ENCODE measurements at places on chromosomes 16 and 17.

- H3K4me3 ChIP-seq, result no peak overlapping the region
- no peak overlapping the region for H3K27ac ChIP-seq
- no peaks in the 10 kb centered on the region for H3K36me3 ChIP-seq
- no peaks in the 10 kb centered on the region for H3K4me1 ChIP-seq
- no peaks in the 10 kb centered on the region for H3K27me3 ChIP-seq
Measured at GRCh38 chr17:48191362-48191761, 83.8 kb downstream of the SNX11 start.

- no peak for DNase-seq
- H3K4me3 ChIP-seq, result no peak overlapping the region
- H3K36me3 ChIP-seq, result no peaks in the 10 kb centered on the region
- H3K27ac ChIP-seq, result no peak overlapping the region
- H3K27me3 ChIP-seq, result no peaks in the 10 kb centered on the region
- H3K4me1 ChIP-seq, result no peaks in the 10 kb centered on the region
Measured at GRCh38 chr16:7148606-7149005, 184.0 kb upstream of the RBFOX1 start.

- no peak overlapping the region for H3K27ac ChIP-seq
- H3K4me1 ChIP-seq, result no peaks in the 10 kb centered on the region
- no peaks in the 10 kb centered on the region for H3K36me3 ChIP-seq
- no peak for DNase-seq
- no peak overlapping the region for H3K4me3 ChIP-seq
Measured at GRCh38 chr16:51723036-51723724, 572.1 kb upstream of the SALL1 start.

DNA sequence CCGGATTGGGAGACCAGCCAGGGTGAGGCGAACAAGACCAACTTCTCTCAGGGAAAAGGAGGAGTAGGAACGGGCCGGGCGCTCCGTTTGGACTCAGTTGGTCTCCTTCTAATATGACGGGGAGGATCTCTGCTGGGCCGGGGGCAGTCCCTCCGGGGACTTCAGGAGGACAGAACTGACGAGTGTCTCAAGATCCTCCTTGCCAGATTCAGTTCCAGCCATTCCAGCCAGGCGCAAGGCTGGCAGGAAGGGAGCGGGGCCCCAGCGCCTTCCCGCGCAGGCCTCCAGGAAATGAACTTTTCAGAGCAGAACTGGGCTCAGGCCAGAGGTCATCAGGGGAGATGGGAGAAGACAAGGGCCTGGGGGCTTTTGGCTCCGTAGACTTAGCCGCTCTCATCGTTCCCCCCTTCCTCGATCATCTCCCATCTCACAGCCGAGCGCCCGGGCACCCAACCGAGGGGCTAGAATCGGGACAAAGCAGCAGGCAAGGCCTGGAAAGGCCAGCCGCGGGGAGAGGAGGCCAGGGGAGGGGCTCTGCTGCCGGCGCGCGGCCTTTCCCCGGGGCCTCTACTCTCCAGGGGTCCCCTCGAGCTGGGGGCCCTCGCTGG lies 1.6 kb downstream of the ZNF423 start:
- no peaks in the 10 kb centered on the region for H3K36me3 ChIP-seq
- no peaks in the 10 kb centered on the region for H3K27me3 ChIP-seq
- H3K4me3 ChIP-seq, result peak overlapping the region; percentile 93
- H3K27ac ChIP-seq, result peak overlapping the region; percentile 82

GRCh38 chr16:73176577-73177013 lies 128.7 kb upstream of the ZFHX3 start:
- no peaks in the 10 kb centered on the region for H3K36me3 ChIP-seq
- H3K27me3 ChIP-seq, result no peaks in the 10 kb centered on the region
- peaks cover 3% of the 10 kb centered on the region for H3K4me1 ChIP-seq
- no peak overlapping the region for H3K27ac ChIP-seq

DNA sequence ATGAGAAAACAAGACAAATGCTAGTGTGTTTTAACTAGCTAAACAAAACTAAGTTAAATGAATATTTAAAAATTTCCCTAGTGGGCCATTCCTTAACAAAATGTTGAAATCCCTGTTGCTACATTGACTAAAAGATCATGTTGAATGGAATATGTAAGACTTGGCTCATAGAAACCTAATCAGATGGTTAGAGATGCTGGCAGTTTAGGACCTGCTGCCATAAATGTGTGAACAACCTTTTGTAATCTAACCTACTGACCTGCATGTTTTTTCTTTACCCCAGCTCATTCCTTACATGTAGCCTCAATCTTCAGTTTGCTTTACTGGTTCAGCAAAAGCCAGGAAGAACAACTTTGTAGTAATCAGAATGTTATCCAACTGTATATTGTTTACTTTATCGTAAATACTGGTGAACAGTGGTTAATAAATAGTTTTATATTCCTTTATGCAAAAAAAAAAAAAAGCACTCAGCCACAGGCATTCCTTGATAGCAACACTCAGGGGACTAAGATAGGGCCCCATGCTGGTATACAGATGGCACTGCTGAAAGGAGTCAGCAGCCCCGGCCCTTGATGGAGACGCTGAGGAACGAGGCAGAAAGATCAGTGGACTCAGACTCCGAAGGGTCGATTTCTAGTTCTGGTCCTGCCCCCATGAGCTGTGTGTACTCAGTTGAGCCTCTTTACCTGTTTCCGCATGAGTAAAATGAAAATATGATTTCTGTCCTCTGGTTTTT lies 78.2 kb downstream of the MARF1 start:
- no peaks in the 10 kb centered on the region for H3K4me1 ChIP-seq
- no peaks in the 10 kb centered on the region for H3K36me3 ChIP-seq
- H3K27me3 ChIP-seq, result no peaks in the 10 kb centered on the region
- no peak overlapping the region for H3K4me3 ChIP-seq
- no peak overlapping the region for H3K27ac ChIP-seq

DNA sequence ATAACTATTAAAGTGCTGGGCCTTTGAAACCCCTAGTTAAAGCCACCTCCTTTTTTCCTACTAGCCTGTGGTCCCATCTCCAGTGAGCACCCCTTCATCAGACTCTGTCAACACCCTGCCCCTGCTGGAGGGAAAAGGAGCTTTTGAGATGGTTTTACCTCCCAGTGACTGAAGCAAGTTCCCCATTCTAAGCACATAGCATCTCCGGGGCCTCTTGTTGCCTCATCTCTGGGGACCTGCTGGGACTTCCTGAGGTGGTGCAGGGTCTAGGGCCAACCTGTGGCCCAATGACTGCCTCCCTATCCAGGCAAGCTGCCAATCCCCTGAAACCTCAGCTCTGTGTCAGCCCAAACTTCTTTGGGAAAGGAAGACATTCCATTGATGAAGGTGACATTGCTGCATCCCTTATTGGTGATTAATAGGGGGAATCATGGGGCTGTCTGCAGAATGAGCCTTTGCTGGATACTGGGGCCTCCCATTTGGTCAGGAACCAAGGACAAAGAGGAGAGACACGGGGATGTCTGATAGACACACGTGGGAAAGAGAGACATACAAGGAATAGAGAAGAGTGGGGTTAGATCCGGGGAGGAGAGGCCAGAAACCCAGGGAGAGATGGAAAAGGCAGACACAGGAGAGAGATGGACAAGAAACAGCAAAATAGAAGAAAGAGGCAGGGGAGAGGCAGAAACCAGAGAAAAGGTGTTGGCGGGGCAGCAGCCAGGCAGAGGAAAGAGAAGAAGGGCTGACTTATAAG lies 2.4 kb downstream of the C1QL1 start:
- H3K4me1 ChIP-seq, result peaks cover 9% of the 10 kb centered on the region
- H3K36me3 ChIP-seq, result no peaks in the 10 kb centered on the region
- H3K4me3 ChIP-seq, result no peak overlapping the region
- H3K27me3 ChIP-seq, result peaks cover 28% of the 10 kb centered on the region
- no peak overlapping the region for H3K27ac ChIP-seq

GRCh38 chr17:66740226-66740625 lies 94.7 kb upstream of the CACNG5 start:
- no peak for DNase-seq
- H3K36me3 ChIP-seq, result no peaks in the 10 kb centered on the region

DNA sequence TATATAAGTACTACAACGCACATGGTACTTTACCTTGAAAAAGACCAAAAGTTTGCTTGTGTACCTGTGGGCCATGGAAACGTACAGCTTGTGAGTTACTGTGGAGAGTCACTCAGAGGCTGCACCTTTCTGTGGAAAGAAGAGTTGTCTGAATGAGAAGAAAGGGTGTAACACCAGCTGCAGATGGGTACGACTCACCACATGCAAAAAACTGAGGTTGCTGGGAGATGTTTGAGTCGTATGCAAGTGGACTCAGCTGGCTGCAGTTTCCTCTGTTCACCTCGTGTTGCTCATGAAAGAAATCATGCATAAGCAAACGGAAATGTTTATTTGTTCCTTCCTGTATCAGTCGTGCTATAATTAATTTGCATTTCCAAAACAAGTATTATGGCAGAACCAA lies 22.4 kb upstream of the DYNLRB2 start:
- H3K27me3 ChIP-seq, result no peaks in the 10 kb centered on the region
- H3K36me3 ChIP-seq, result no peaks in the 10 kb centered on the region
- no peak overlapping the region for H3K27ac ChIP-seq
- H3K4me1 ChIP-seq, result no peaks in the 10 kb centered on the region

- H3K27me3 ChIP-seq, result no peaks in the 10 kb centered on the region
- H3K27ac ChIP-seq, result no peak overlapping the region
- H3K4me1 ChIP-seq, result no peaks in the 10 kb centered on the region
- no peak overlapping the region for H3K4me3 ChIP-seq
- no peak for DNase-seq
Measured at GRCh38 chr16:66342294-66342900, 24.1 kb upstream of the CDH5 start.

- H3K4me3 ChIP-seq, result no peak overlapping the region
- H3K4me1 ChIP-seq, result no peaks in the 10 kb centered on the region
- peaks cover 12% of the 10 kb centered on the region for H3K27me3 ChIP-seq
- no peaks in the 10 kb centered on the region for H3K36me3 ChIP-seq
Measured at GRCh38 chr16:50938932-50939331, 197.0 kb downstream of the CYLD start.

DNA sequence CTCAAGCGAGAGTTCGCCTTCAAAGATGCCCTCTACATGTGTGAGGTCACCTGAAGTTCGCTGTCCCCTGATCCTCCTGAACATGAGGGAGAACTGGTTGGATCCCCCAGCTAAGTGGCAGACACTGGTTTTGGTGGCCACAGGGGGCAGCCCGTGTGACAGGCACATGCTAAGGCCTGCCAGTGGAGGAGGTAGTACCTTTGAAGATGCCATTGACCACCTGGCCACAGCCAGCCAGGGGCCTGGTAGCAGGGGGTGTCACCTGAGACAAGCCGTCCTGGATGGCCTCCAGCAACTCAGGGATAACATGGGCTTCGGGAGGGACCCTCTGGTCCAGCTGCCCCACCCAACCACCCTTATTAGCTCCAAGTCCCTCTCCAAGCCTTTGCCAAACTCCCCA lies 7.3 kb upstream of the ALDH3A1 start:
- DNase-seq, result no peak
- H3K4me1 ChIP-seq, result no peaks in the 10 kb centered on the region
- H3K4me3 ChIP-seq, result no peak overlapping the region
- no peak overlapping the region for H3K27ac ChIP-seq
- no peaks in the 10 kb centered on the region for H3K36me3 ChIP-seq

GRCh38 chr17:40442392-40443195 lies 656 bp upstream of the IGFBP4 start:
- peak overlapping the region; percentile 94 for H3K27ac ChIP-seq
- H3K27me3 ChIP-seq, result no peaks in the 10 kb centered on the region
- peak overlapping the region; percentile 75 for H3K4me3 ChIP-seq
- no peak for DNase-seq
- H3K36me3 ChIP-seq, result no peaks in the 10 kb centered on the region
- H3K4me1 ChIP-seq, result peaks cover 6% of the 10 kb centered on the region

- peak overlapping the region; percentile 78 for H3K27ac ChIP-seq
- no peaks in the 10 kb centered on the region for H3K36me3 ChIP-seq
- H3K27me3 ChIP-seq, result no peaks in the 10 kb centered on the region
- H3K4me1 ChIP-seq, result peaks cover 27% of the 10 kb centered on the region
Measured at GRCh38 chr17:28749516-28750177, 5.8 kb downstream of the TRAF4 start.

DNA sequence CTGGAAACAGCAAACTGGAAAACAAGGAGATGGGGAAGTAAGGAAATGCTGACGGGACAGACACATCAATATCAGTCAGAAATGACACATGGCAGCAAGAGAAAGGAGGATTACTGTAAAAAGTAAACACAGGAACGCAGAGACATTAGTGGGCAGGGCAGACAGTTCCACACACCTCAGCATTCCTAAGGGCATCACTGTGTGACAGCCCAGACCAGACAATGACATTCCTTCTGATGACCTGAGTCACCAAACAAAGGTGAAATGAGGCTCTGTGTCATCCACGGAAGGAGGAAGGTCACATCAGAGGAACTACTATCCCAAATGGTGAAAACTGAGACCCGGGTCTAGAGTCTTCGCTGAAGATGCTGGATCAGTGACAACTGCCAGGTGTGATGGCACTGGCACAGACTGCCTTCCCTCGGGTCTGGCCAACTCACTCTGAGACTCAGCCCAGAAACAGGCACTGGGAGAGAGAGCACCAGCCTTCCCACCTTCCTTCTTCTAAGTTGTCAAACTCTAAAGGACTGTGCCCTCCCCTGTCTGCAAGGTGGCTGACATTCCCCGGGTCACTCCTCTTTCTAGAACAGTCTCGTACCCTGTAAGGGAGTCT lies 36.7 kb downstream of the TK2 start:
- H3K4me3 ChIP-seq, result no peak overlapping the region
- no peaks in the 10 kb centered on the region for H3K36me3 ChIP-seq
- no peaks in the 10 kb centered on the region for H3K27me3 ChIP-seq
- DNase-seq, result no peak
- peaks cover 32% of the 10 kb centered on the region for H3K4me1 ChIP-seq

DNA sequence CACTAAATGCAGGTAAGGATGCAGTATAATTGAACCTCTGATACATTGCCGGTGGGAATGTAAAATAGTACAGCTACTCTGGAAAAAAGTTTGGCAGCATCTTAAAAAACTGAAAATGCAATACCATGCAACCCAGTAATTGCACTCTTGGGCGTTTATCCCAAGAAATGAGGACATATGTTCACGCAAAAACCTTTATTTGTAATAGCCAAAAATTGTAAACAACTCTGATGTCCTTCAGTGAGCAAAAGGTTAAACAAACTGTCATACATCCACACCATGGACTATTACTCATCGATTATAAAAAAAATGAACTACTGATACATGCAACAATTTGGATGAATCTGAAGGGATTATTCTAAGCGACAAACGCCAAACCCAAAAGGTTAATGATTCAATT lies 16.9 kb downstream of the SYNRG start:
- H3K27ac ChIP-seq, result no peak overlapping the region
- H3K27me3 ChIP-seq, result no peaks in the 10 kb centered on the region
- H3K4me1 ChIP-seq, result no peaks in the 10 kb centered on the region
- no peak overlapping the region for H3K4me3 ChIP-seq

Data from breast epithelium (tissue), 4 donors.